ENCODE measurements at places on chromosomes 11 and 22.

- DNase-seq, result no peak
Observed at GRCh38 chr11:123775289-123775688, 21.0 kb upstream of the OR6X1 start.

GRCh38 chr11:45927684-45928413 lies 5.4 kb downstream of the LARGE2 start:
- no peak for DNase-seq

GRCh38 chr11:73978576-73979086 lies 4.0 kb downstream of the UCP2 start:
- DNase-seq, result no peak

DNA sequence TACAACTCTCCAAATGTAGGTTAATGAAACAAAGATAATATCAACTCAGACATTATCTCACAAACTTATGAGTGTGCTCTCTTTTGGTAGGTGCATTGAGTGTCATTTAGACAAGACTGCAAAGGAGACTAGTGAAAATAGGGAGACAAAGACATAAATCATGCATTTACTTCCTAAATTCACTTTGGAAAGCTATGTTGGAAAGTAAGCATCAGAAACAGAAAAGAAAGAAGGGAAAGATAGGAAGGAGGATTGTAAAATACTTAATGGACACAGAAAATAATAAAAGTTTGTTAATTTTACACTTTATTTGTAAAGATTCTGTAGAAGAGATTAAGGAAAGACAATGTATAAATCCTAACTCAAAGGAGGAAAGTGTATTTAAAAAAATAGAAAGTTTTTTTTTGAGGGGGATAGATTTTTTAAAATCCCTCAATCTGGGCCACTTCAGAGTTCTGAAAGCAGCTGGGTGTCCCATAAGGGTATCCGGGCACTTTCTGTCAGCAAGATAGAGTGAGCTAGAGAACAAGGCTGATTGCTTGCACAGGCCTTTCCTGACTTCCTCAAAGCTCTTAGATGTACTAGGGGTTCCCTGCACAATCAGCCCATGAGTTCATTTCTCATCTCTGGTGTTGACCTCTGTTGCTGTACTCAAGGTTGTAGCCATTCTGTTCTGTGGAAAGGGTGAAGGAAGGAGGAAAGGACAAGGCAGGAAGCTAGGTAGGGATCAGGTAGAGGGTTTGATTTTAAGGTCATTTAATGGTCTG lies 22.4 kb upstream of the RDX start:
- no peak for DNase-seq

DNA sequence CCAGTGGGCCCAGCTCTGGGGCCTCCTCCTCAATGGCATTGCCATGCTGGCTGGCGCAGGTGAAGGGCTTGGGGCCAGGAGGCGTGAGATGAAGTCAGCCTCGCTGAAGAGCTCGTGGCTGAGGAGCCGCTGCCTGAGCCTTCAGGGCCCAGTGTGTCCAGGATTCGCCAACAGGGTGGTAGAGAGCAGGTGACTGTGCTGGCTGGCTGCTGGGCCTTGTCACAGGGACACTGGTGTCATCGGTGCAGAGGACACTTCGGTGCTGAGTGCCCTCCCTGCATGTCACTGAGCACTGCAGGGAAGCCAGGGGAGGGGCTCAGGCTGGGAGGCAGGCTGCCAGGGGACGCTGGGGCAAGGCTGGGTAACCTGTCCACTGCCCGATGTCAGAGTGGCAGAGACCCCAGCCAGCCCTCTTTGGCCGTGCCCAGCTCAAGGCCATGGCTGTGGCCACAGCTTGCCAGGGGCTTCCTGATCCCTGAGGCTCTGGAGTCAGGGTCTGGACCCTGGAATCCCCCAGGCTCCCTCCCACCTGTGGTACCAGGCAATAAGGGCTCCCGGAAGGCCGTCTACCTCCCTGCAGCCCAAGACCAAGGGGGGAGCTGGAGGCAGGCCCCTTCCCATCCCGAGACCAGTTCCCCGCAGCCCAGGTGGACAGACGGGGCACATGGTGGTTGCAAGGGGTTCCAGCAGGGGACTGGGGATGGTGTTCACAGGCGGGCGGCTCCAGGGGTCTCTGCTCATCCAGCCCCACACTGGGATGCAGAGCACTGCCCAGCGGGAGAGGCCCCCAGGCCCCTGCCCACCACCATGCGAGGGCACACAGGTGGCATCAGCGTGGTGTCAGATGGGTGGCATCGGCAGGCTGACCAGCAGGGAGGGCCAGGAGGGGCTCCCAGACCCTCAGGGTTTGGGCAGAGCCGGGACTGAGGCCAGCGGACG lies 63.9 kb downstream of the ARFGAP3 start:
- DNase-seq, result no peak

- no peak for DNase-seq
Observed at GRCh38 chr11:60155931-60156330, 27.0 kb downstream of the MS4A6A start.

DNA sequence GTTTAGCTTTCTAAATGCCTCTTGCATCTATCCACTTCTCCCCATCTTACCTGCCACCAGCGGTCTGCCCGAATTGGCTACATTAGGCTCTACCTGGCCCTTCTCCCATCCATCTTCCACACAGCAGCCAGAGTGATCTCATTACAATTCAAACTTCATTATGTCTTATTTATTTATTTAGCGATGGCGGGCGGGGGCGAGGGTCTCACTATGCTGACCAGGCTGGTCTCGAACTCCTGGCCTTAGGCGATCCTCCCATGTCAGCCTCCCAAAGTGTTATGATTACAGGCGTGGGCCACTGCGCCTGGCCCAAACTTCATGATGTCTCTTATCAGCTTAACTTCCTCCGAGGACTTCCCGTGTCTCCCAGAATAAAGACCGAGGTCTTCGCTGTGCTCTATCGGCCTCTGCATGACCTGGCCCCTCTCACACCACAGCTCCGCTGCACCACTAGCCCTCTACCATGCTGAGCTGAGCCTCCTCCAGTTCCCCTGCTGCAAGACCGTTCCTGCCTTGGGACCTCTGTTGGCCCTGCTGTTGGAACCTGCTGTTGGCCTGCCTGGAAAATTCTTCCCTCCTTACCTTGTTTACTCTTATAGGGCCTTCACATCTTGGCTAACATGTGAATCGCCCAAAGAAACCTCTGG lies 870 bp upstream of the CTTN start:
- peak; percentile 70 for DNase-seq

DNA sequence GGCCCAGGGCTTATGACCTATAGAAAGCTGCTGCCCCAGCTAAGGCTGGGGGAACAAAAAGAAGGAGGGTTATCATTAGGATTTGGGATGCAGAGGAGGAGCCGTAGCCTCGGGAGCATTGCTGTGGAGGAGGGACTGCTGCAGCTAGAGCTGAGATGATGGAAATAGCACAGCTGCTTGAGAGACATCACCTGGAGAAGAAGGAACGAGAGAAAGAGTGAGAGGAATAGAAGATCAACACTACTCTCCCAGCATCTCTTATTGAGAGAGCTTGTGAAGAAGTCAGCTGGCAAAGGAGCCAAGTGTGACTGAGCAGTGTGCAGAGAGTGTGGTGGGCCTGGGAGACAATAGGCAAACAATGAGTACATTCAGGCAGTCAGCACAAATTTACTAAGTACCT lies 100.7 kb upstream of the PLET1 start:
- no peak for DNase-seq

GRCh38 chr22:36921309-36922104 lies 8.1 kb downstream of the CSF2RB start:
- DNase-seq, result no peak

DNA sequence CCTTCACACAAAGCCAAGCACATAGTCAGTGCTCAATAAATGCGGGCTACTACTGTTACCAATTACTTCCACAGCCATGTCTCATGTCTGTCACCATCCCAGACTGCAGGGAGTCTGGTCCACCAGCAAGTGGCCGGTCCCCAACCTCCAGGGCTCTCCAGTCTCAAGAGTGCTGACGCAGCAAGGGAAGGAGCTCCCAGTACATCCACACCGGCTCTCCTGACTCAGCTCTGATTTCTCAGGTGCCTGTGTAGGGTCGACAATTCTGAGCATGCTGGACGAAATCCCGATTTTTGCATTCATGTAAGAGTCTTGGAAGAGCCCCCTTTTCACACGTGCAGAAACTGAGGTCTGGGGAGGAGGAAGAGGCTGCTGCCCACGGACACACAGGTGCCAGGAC lies 10.3 kb upstream of the NEFH start:
- no peak for DNase-seq

GRCh38 chr11:59145534-59145933 lies 2.9 kb downstream of the FAM111A start:
- DNase-seq, result no peak

All from NCI-H1092 treated with DMSO at 0.1 percent for 48 hours (cell line).